Stimulated activated CD4-positive, alpha-beta T cell treated with anti-CD3 and anti-CD28 coated beads, Interleukin-12 subunit alpha, Interleukin-12 subunit beta, amount 100 ng/mL, for 4 hours (primary cell): ENCODE measurements at places on chromosomes 4 and X.

DNA sequence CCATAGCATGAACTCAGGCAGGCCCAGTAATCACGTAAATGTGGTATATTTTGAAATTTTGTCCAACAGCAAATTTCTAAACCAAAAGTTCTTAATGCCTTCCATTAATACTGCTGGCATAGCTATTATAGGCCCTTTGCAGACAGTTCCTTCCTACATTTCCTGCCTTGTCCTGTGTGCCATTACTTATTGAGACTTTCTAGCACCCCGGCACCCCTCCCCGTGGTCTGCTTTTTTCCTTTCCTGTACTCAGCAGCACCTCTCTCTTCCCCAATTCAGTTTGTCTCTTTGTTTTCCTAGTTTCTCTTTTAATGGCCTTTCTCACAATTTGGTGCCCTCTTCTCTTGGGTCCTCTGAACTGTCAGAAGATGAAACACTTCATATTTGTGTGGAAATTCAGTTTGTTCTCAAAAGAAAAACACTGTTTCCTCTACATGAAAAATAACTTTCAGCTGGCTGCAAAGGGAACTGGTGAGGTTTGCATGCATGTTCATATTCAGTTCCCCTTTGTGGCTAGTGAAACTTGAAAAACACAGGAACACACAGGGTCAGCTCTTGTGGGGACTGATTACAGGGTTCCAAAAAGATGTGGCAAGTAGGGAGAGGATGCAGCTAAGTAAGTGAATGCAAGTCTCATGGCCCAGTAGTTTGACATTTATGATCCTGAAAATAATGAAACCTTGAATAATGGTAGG, 17.1 kb downstream of the GPR34 start:
- no peak for DNase-seq

DNA sequence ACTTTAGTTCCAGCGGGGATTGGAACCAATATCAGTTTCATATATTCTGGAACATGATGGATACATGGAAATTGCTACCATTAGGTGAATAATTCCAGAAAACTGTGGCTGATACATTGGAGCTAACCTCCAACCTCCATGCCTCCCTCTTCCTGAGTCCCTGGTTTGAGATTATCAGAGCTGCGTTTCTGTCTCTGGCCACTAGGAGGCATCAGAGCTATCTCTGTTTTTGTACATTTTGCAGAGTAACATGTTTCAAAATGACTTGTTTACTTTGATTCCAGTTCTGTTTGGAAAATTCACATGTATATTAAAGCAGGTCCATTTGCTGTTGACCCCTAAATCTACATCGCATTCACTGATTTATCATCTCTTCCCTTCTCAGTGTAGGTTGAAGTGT, 2.4 kb upstream of the RAB40AL start:
- peak; percentile 8 for DNase-seq

DNA sequence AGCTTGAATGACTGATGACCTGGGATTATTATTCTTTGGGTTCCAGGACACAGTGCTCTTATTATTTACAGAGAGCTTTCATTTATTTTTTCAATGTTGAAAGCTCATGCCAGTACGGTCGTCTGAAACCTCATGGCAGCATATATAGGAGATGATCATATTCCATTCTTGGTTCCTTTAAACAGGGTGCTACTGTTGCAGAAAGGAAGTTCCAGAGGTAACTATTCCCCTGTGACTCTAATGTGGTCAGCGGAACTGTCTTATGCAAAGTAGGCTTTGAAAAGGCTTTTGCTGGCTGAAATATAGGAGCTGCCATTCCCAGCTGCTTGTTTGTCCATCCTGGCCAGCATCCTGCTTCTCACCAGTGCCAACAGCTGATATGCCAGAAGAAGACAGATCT, 208.3 kb upstream of the LEF1 start:
- no peak for DNase-seq

GRCh38 chr4:25767877-25768725, 94.7 kb downstream of the SEL1L3 start:
- no peak for DNase-seq

- no peak for DNase-seq
These were observed 18.7 kb downstream of the RELL1 start for GRCh38 chr4:37667197-37668100.

- DNase-seq = no peak
These were observed 56.2 kb downstream of the SMIM20 start for GRCh38 chr4:25970226-25970675.
